Dorsolateral prefrontal cortex (tissue), 122 donors: ENCODE measurements at places on chromosomes 2 and 18. TPM values are rescaled to one million over a fixed set of nuclear protein-coding genes. Genes with fewer than 3 reads are reported as not detected.

DNA sequence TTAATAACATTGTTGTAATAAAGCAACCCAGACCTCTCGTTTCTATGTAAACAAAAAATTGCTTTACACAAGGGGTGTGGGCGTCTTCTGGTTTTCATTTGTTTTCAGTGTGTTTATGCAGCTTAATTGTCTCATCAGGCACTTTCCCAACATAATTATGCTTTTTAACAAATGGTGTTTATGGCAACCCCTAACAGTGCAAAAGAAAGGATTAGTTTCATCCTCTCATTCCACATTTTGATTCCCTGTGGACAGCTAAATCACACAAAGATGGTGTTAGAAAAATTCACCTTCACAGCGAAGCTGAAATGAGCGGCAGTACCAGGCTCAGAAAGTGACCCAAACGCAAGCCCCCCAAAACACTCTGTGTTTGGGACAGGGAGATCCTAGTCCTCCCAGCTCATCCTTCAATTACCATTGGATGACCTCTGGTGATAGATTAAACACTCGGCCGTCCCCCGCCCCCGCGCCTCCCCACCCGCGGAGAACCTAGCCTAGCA, 724 bp downstream of the FTCDNL1 start:
- no peak for DNase-seq

Gene OXER1
- total RNA-seq: 0.39 TPM

GRCh38 chr18:41025666-41026065, 929.4 kb upstream of the PIK3C3 start:
- DNase-seq: no peak

Gene CPO
- total RNA-seq: 3.8 TPM

Gene MIB1
- total RNA-seq: 59.3 TPM

Gene KIAA2012
- 2.4 TPM for total RNA-seq

DNA sequence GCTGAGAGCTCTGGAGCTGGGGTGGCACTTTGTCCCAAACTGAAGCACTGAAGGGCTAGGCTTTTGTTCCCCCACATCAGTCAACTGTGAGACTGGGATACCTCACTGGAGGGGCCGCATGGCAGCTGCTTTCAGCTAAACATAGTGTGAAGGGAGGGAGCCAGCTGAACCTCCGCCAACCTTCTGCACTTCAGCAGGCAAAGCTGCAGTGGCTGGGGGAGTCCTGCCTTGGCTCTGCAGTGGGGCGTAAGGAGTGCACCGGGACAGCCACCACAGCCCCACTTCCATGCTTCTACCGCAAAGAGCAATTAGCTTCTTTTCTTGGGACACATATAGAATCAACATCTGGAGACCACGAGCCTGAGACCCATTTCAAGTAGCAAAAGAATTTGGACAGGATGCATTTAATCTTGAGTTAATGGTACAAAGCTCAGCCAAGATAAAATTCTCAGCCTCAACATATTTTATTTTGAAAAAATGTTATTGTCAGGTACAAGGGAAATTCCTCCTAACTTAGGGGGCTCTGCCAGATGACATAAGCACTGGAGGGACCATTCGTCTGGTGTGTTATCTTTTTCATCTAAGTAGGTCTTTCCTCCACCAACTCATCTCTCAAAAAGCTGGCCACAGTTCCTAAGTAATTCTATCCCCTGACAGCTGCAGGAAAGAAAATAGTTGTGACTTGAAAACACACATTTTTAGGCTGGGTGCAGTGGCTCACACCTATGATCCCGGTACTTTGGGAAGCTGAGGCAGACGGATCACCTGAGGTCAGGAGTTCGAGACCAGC, 25.6 kb upstream of the MYCN start:
- peak; percentile 54 for DNase-seq

GRCh38 chr2:14633461-14634181, 1.1 kb downstream of the LRATD1 start:
- no peak for DNase-seq

Gene UPP2
- 4.8 TPM for total RNA-seq

DNA sequence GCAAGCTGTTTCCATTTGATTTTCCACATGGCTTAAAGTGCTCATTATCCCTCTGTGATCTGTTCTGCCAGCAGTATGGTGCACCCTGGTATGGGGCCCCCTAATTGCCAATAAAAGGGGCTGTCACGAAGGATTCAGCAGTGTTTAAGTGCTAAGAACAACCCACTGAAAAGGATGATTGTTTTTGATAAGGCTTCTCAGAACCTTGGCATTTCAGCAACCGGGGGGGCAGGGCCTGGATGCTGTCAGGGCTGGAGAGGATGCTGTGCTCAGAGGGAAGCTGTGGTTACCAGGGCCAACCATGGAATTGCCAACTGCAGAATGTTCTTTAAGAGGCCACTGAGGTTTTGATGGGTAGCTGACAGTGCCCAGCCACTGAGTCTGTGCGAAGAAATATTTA, 117.8 kb downstream of the CTIF start:
- DNase-seq: no peak

DNA sequence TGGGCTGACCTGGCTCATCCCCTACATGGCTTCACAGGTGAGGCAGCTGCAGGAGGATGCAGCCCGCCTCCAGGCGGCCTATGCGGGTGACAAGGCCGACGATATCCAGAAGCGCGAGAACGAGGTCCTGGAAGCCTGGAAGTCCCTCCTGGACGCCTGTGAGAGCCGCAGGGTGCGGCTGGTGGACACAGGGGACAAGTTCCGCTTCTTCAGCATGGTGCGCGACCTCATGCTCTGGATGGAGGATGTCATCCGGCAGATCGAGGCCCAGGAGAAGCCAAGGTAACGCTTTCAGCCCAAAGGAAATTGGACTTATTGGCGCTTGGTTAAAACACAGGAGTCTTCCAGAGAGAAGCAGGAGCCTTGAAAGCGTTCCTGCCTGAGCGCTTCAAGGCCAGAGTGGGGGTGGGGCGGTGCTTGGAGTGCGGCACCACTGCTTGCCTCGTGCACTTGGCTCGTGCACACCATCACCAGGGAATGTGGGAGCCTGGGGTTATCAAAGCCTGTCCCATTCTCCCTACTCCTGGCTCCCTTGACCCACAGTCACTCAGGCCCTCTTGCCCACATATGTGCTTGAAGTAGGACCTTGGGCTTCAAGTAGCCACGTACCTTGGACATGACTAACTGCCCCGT, 69.8 kb upstream of the EML6 start:
- no peak for DNase-seq

DNA sequence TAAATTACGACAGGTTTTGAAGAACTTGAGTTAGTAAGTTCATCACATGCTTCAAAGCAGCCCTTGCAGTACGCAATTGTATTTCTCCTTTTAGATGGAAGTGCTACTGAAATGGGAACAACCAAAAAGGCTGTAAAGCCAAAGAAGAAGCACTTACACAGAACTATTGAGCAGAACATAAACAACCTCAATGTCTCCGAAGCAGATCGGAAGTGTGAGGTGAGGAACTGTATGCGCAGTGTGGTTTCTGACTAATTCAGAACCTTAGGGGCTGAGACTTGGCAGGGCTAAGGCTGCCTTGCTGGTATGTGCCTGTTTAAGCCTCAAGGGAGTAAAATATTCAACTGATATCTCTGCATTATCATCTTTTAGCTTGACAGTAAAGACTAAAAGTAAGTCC, 8.4 kb downstream of the NCAPH start:
- no peak for DNase-seq

Gene GCG
- not detected for total RNA-seq

Gene TBC1D8
- total RNA-seq: 22.6 TPM

Gene SKOR2
- not detected for total RNA-seq

- DNase-seq: no peak
Measured at GRCh38 chr2:108485253-108485652, 36.2 kb downstream of the GCC2 start.

DNA sequence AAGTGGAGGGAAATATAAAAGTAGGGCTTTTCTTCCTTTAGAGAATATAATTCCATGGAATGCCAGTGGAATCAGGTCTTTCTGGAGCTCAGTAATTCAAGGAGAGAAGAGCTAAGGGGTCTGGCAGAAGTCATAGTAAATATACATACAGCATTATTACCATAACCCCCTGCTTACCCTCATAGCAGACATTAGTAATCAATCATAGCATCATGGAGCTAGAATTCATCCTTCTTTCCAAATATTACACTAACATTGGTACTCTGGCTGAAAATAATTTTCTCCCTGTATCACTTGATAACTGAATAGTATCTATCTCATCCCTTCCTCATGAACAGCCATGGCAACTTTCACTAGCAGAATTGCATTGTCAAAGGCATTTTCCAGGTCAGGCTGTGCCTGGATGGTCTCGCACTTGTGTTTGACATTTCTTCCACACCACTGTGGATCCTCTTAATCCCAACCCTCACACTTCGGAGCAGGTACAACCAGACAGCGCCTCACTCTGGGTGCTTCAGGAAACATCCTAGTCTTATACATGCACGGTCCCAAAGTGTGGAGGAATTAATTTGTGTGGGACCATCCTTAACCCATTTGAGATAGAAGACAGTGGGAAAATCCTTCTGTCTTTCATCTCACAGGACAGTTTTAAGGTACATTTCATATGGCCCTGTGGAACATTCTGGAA, 84.2 kb upstream of the SEC11C start:
- no peak for DNase-seq

GRCh38 chr18:75527848-75528685, 100.6 kb upstream of the SMIM21 start:
- no peak for DNase-seq

GRCh38 chr2:27356056-27356381, 545 bp downstream of the GTF3C2 start:
- DNase-seq: no peak

GRCh38 chr2:96089356-96090195, 26.8 kb downstream of the ADRA2B start:
- DNase-seq: peak; percentile 31

DNA sequence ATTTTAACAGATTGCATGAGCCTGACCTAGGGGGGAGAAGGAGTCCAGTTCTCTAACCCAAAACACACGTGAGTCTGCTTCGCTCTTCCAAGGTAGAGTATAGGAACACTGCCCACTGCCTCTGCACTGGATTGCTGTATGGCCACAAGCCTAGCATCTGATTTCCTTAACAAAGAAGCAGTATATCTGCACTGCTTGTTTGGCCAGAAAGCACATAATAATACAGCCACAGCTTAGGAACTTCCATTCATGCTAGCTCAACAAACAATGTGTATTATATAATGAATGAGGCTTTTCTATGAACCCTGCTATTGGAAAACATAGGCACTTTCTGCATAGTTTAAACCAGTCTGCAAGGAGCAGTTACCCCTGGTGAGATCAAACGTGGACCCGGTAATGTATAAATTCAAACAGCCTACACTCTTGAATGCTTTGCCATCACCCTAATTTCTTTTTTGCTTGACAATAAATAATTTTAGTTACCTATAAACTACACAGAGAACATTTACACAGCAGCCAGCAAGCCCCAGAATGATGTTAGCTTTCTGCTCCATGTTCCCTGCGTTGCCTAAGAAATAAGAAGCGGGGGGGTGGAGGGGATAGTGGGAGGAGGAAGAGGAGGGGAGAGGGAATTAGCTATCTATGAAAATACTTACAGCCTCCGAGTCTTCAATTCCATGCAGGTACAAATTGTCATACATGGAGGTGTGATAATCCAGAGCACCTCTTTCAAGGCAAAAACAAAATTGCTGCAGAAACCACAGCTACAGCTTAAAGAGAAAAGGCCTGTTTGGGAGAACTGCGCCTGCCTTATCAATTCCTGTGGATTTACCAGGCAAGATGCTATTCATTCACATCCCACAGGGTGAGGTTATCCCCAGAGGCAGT, 125.6 kb downstream of the CACNB4 start:
- no peak for DNase-seq

Gene TMEM17
- total RNA-seq: 4.1 TPM

Gene SFT2D3
- total RNA-seq: 3.9 TPM

DNA sequence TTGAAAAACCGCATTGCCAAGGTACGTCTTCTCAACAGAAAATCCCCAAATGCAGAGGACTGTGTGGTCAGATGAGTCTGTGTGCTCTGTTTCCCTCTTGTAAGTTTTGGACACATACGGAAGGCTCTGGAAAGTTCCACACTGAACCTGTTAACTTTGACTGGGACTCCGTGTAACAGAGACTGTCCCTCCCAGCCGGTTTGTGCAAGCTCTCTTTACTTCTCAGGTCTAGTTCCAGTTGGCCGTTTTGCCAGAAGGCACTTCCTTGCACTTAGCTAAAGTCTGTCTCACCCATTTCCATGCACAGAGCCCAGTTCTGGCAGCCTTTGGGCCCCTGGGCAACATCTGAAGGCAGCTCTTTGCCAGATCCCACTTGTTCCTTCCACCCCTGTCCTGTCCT, 22.0 kb downstream of the EFHD1 start:
- DNase-seq: no peak

Gene SLC4A5
- 4.3 TPM for total RNA-seq

DNA sequence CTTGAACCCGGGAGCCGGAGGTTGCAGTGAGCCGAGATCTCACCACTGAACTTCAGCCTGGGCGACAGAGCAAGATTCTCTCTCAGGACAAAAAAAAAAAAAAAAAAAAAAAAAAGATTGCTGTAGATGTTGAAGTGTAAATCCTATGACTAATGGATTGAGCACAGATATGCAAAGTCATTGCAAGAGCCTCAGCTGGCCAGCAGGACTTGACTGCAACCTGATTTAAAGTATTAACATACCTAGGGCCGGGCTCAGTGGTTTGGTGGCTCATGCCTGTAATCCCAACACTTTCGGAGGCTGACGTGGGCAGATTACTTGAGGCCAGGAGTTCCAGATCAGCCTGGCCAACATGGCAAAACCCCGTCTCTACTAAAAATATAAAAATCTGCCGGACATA, 103.4 kb upstream of the MSH2 start:
- no peak for DNase-seq

- DNase-seq: peak; percentile 23
Measured at GRCh38 chr2:20604401-20604911, 46.4 kb downstream of the HS1BP3 start.

Gene LCT
- not detected for total RNA-seq

- no peak for DNase-seq
Measured at GRCh38 chr2:223886726-223887125, 49.3 kb upstream of the AP1S3 start.

Gene ITPRIPL1
- 1.3 TPM for total RNA-seq

Gene FHOD3
- 50.3 TPM for total RNA-seq

DNA sequence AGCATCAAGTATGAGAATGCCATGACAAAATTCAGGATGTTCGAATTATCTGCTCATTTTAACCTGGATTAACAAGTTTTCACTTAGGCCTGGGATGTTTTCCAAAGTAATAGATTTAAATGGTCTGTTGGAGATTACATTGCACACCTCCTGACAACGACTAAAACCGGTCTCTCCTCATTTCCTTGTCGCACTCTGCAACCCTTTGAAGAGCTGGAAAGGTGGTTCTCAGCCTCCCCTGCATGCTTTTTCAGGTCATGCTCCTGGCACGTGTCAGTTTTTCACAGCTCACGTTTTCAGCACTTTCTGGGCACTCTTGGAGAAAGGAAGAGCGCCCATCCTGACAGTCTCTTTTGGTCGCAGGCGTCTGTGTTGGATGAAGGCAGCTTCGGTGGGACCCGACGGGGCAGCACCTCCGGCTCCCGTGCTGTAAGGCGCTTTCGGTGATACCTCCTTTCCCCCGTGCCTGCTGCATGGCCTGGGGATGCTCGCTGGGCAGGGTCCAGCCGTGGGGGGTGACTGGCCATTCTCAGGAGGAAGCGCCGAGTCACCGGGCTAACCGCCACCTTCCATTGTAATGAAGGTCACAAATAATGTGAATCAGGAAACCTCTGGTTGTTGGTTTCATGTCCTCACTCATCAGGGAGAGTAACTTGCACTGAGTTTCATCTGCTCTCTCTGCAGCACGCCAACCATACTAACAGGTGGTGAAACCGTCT, 63.5 kb upstream of the RBM44 start:
- DNase-seq: no peak
